ENCODE measurements at places on chromosomes 13 and 19.
A peak's percentile ranks its signal among the peaks of the same experiment; 100 is the strongest.

DNA sequence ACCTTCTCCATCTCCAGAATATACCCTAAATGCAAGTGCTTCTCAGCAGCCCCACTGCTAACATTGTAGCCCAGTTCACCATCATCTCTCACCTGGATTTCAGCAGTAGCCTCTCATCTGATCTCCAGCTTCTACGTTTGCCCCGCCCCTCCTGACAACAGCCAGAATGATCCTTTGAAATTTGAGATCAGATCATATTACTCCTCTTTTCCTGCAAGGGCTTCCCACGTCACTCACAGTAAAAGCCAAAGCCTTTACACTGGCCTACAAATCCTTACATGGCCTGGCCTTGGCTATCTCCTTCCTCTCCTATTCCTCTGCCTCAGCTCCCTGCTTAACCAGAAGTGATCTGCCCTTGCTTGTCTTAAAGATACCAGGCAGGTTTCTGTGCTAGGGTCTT is 94.3 kb upstream of the NBEA start:
- peaks cover 17% of the 10 kb centered on the region for H3K4me1 ChIP-seq
- H3K27ac ChIP-seq: no peak overlapping the region
- no peak for DNase-seq
- no peaks in the 10 kb centered on the region for H3K36me3 ChIP-seq
- H3K4me3 ChIP-seq: no peak overlapping the region

DNA sequence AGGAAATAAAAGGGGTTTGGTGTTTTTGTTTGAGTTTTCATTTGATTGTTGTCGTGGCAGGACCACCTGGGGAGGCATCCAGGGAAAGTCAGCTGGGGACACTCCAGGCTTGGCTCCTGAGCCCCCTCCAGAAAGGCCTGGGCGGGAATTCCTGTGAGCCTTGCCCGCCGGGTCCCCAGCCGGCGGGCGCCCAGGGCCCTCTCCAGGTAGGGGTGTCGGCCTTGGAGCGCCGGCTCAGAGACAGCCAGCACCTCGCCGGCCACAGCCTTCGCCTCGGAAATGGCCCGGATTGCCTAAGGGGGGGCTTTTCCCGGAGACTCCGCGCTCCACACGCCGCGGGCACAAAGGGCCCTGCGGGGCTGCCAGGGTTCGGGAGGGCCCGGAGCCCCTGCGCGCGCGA is 125.0 kb downstream of the TNFRSF19 start:
- peaks cover 18% of the 10 kb centered on the region for H3K4me1 ChIP-seq
- DNase-seq: no peak
- H3K27ac ChIP-seq: no peak overlapping the region

DNA sequence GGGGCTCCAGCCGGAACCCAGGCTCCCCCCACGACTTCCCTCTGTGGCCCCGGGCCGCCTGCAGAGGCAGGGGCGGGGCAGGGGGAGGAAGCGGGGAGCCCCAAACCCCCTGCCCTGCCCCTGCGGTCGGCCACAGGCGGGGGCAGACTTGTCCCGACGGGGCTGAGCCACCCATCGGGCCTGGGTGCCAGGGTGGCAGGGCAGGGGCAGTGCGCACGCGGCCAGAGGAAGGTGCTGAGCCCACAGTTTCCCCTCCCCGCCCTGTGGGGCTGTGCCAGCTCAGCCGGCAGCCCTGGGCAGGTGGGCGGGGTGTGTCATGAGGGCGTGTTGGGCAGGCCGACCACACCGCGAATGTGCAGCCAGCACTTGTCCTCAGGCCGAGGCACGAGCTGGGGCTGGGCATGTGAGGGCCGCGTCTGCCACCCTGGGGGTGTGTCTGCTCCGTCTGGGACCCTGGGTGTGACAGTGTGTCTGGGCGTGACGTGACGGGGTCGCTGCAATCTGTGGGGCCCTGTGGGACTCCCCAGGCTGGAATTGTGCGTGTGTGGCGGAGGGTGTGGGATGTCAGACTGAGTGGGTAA is 17.7 kb downstream of the CCDC97 start:
- H3K27me3 ChIP-seq: peaks cover 31% of the 10 kb centered on the region
- DNase-seq: no peak
- peaks cover 67% of the 10 kb centered on the region for H3K4me1 ChIP-seq
- H3K36me3 ChIP-seq: peaks cover 46% of the 10 kb centered on the region

- H3K36me3 ChIP-seq: no peaks in the 10 kb centered on the region
- H3K4me3 ChIP-seq: no peak overlapping the region
These were observed 661.5 kb downstream of the LIG4 start for GRCh38 chr13:107553838-107554237.

DNA sequence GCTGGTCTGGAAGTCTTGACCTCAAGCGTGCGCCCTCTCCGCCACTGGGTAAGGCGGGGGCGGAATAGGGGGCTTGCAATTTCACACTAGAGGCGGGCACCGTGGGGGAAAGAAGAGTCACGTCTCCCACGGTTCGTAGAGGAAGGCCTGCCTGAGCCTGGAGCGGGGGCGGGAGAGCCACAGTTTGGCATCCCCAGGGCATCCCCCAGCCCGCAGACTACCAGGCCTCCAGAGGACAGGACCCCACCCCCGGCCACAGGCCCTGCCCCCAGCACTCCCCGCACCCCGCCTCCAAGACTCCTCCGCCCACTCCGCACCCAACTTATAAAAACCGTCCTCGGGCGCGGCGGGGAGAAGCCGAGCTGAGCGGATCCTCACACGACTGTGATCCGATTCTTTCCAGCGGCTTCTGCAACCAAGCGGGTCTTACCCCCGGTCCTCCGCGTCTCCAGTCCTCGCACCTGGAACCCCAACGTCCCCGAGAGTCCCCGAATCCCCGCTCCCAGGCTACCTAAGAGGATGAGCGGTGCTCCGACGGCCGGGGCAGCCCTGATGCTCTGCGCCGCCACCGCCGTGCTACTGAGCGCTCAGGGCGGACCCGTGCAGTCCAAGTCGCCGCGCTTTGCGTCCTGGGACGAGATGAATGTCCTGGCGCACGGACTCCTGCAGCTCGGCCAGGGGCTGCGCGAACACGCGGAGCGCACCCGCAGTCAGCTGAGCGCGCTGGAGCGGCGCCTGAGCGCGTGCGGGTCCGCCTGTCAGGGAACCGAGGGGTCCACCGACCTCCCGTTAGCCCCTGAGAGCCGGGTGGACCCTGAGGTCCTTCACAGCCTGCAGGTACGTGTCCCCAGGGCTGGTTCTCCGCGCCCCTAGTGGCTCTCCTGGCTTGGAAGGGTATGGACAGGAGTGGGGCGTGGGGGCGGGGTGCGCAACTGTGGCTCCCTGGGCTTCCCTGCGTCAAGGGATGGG is at the start of gene ANGPTL4:
TSS of gene ANGPTL4 (plus strand) at position 353 of the 969 bp plus-strand sequence. CDS start at position 520, 167 bp downstream.
- peaks cover 24% of the 10 kb centered on the region for H3K4me1 ChIP-seq
- DNase-seq: peak; percentile 60
- peaks cover 10% of the 10 kb centered on the region for H3K27me3 ChIP-seq
- H3K27ac ChIP-seq: no peak within 1 kb of the TSS
- peaks cover 4% of the 10 kb centered on the region for H3K36me3 ChIP-seq

GRCh38 chr19:3642987-3643673 is 16.5 kb upstream of the CACTIN start:
- no peak overlapping the region for H3K4me3 ChIP-seq
- peak; percentile 30 for DNase-seq
- H3K4me1 ChIP-seq: no peaks in the 10 kb centered on the region
- H3K27me3 ChIP-seq: peaks cover 6% of the 10 kb centered on the region
- peak overlapping the region; percentile 75 for H3K27ac ChIP-seq
- H3K36me3 ChIP-seq: peaks cover 20% of the 10 kb centered on the region

DNA sequence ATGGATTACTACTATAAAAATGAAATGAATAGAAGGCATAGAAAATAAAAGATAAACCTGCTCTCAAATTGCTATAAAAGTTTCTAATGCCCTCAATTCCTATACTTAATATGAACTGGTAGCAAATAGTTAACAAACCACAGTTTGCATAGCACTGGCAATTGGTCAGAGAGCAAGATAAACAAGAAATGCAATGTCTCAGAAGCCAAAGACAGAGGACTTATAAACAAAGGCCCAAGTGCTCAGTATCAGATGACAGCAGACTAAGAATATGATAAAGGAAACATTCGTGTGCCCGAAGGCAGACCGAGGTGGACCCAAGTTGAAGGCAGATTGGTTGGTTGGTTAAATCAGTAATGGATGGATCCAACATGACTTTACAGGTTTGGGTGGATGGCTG is 50.6 kb downstream of the IPO5 start:
- no peaks in the 10 kb centered on the region for H3K27me3 ChIP-seq
- H3K36me3 ChIP-seq: peaks cover 39% of the 10 kb centered on the region
- H3K4me3 ChIP-seq: peak overlapping the region; percentile 24
- no peak overlapping the region for H3K27ac ChIP-seq
- no peak for DNase-seq

DNA sequence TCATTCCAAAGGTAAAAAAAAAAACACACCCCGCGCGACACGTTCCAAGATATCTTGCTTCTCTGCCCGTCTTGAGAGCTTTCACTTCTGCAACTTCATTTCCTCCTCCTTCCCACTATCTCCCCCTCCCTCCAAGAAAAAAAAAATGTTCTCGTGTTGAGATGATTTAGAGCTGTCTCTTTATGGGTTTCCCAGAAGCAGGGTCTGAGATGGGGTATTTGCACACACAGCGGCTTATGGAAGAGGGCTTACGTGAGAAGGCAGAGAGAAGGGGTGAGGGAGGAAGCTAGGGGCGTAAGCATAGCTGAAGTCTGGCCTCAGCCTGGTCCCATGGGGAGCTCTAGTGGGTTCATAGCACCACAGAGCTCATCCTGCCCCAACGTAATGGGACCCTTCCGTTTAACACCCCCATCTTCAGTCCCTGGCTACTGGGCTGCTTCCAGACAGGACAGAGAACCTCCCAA is 31.3 kb upstream of the USE1 start:
- H3K27me3 ChIP-seq: peaks cover 5% of the 10 kb centered on the region
- H3K4me3 ChIP-seq: peak overlapping the region; percentile 11
- H3K36me3 ChIP-seq: peaks cover 32% of the 10 kb centered on the region
- DNase-seq: no peak

All from endothelial cell (in vitro differentiated cells).